ENCODE measurements at places on chromosomes 11 and 22. TPM values are rescaled to one million over a fixed set of nuclear protein-coding genes. Genes with fewer than 3 reads are reported as not detected.

GRCh38 chr11:117095284-117096161 is 2.7 kb downstream of the SIK3 start:
- H3K4me3 ChIP-seq = no peak overlapping the region
- peaks cover 33% of the 10 kb centered on the region for H3K4me1 ChIP-seq
- peak overlapping the region; percentile 95 for H3K27ac ChIP-seq
- H3K36me3 ChIP-seq = no peaks in the 10 kb centered on the region
- H3K27me3 ChIP-seq = no peaks in the 10 kb centered on the region
- no peak for DNase-seq

DNA sequence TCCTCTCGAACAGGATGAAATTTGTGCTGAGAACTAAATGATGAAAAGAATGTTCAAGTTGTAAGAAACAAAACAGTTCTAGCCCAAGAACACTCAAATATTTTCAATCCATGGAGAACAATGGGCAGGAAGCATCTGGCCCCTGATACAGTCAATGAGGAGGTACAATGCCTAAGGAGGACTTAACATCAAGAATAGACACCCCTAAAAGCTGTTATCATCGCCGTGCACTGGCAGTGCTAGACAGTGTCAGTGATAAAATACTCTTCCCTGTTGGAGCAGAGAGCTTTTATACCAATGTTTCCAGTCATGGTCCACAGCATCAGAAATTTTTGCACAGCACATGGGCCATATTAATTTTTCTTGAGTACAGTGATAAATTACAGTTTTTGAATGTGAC is 20.2 kb upstream of the VSTM5 start:
- DNase-seq = no peak
- no peak overlapping the region for H3K27ac ChIP-seq
- no peaks in the 10 kb centered on the region for H3K27me3 ChIP-seq
- no peaks in the 10 kb centered on the region for H3K36me3 ChIP-seq
- no peaks in the 10 kb centered on the region for H3K4me1 ChIP-seq

DNA sequence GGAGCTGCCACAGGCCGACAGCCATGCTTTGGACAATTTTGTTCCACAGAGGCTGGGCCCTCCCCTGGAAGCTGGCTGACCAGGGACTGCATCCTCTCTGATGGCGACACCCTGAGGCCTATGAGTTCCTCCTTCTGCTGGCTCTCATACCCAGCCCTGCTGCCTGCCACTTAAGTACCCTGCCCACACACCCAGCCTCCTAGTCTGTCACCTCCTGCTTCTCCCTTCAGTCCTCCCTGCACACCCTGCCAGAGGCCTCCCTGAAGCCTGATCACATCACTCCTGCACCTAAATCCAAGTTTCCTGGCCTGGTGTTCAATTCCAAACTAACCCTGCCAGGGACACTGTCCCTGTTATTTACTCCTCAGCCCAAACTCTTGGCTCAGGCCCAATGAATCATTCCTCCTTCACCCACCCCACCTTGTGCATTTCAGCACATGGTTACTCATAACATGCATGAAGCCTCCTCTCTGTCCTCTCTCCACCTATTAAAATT is 136.7 kb upstream of the NECTIN1 start:
- no peak for DNase-seq
- H3K4me3 ChIP-seq = no peak overlapping the region
- H3K36me3 ChIP-seq = no peaks in the 10 kb centered on the region
- peaks cover 12% of the 10 kb centered on the region for H3K4me1 ChIP-seq
- H3K27ac ChIP-seq = no peak overlapping the region

- H3K4me3 ChIP-seq = no peak overlapping the region
- peaks cover 25% of the 10 kb centered on the region for H3K4me1 ChIP-seq
- peak overlapping the region; percentile 49 for H3K27ac ChIP-seq
- no peaks in the 10 kb centered on the region for H3K36me3 ChIP-seq
Observed at GRCh38 chr11:93623179-93623578, 38.3 kb upstream of the CEP295 start.

DNA sequence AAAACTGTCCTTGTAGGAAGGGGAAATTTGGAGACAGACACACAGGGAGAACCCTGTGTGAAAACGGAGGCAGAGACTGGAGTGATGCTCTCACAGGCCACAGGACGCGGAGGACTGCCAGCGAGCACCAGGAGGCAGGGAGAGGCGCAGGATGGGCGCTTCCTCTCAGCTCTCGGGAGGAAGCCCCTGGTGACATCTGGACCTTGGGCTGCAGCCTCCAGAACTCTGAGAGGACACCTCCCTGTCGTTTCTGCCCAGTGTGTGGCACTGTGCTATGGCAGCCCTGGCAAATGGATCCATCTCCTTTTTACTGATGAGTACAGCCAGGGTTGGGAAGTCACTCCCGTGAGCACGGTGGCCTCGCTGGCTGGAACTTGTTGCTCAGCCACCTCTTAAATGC is 73.9 kb downstream of the LRRC32 start:
- no peaks in the 10 kb centered on the region for H3K27me3 ChIP-seq
- no peak overlapping the region for H3K27ac ChIP-seq
- no peak overlapping the region for H3K4me3 ChIP-seq
- DNase-seq = no peak
- no peaks in the 10 kb centered on the region for H3K4me1 ChIP-seq

DNA sequence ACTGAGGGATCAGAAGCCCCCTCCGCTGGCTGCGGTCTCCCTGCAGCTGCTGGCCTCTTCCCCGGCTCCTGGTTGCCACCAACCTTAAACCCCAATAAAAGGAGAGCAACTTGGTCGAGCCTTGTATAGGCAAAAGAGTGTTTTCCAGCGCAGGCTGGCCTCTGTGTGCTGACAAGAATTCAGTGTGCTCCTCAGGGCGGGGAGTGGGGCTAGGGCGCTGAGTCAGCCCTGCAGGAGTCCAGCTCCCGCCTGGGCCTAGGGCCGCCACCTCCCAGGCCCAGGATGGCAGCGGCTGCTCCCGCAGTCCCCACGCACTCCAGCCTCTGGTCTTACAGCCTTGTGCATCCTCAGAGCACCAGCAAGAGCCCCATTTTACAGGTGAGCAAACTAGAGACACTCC is at the start of gene SHISAL1:
Gene SHISAL1 (minus strand): TSS at position 186 of the 400 bp plus-strand sequence. CDS start 12,006 bp downstream, outside the sequence.
- H3K27ac ChIP-seq = no peak within 1 kb of the TSS
- DNase-seq = no peak
- no peaks in the 10 kb centered on the region for H3K4me1 ChIP-seq
- no peak within 1 kb of the TSS for H3K4me3 ChIP-seq
- H3K27me3 ChIP-seq = no peaks in the 10 kb centered on the region

GRCh38 chr11:120883404-120884080 is 140.4 kb upstream of the TBCEL start:
- H3K27ac ChIP-seq = no peak overlapping the region
- H3K36me3 ChIP-seq = no peaks in the 10 kb centered on the region
- H3K27me3 ChIP-seq = no peaks in the 10 kb centered on the region
- no peaks in the 10 kb centered on the region for H3K4me1 ChIP-seq

- H3K27ac ChIP-seq = peak overlapping the region; percentile 72
- peak; percentile 16 for DNase-seq
- peaks cover 19% of the 10 kb centered on the region for H3K4me1 ChIP-seq
- no peaks in the 10 kb centered on the region for H3K27me3 ChIP-seq
- H3K36me3 ChIP-seq = no peaks in the 10 kb centered on the region
Observed at GRCh38 chr11:59676205-59676604, 7.4 kb upstream of the PATL1 start.

DNA sequence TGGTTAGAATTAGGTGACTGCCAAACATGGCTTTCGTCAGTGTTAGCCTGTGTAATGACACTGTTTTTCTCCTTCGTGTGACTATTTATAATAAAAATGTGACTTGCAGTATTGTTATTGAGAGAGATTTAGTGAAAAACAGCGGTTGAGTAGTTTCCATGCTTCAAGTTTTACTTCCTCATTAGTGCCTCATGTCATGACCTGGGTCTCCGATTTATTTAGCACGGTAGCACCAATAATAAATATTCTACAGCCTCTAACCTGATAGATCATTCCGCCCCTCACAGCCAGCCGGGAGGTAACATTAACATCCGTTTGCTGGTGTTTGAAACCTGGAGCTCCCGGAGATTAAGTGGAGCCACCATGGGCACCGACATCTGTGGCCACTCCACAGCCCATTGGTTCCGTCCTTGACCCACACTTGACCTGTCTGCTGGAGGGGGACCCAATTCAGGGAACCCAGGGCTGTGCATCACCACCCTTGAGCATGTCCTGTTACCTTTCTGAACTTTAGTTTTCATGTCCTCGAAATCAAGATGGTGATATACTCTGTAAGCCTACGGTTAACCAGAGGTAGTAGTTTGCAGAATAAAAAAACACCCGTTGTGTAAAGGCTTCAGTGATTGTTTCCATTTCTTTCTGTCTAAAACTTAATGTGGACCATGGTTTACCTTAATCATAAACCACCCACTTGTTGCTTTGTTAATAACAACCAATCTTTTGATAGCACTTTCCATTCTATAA is 104.1 kb downstream of the ATXN10 start:
- H3K27me3 ChIP-seq = no peaks in the 10 kb centered on the region
- no peaks in the 10 kb centered on the region for H3K4me1 ChIP-seq
- no peak for DNase-seq
- no peak overlapping the region for H3K27ac ChIP-seq

- no peak for DNase-seq
- peaks cover 17% of the 10 kb centered on the region for H3K4me1 ChIP-seq
- peak overlapping the region; percentile 82 for H3K27ac ChIP-seq
- no peak overlapping the region for H3K4me3 ChIP-seq
Observed at GRCh38 chr22:31122196-31122531, 602 bp upstream of the INPP5J start.

DNA sequence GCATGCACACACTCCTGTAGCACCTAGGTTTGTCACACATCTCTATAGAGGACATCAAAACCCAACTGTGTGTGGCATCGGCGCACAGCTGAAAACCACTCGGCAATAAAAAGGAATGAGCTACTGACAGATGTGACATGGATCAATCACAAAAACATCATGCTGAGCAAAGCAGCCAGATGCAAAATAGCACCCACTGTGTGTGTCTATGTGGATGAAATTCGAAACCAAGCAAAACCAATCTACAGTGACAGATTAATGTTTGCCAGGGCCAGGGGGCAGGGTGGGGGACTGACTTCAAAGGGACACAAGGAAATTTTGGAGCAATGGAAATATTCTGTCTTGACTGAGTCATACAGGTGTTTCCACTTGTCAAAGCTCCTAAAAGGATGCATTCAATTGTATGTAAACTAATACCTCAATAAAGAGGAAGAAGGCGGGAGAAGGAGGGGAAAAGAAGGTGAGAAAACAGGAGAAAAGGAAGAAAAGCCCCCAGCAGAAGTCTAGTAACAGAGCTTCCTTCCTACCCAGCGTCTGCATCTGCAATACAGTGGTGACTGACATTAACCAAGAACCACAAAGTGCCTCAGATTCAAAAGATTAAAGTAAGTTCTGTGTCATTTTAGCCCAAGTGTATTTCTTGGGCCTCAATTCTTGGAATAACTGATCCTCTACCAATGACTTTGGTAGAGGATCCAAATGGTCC is 49.8 kb downstream of the PACSIN2 start:
- H3K27ac ChIP-seq = no peak overlapping the region
- H3K27me3 ChIP-seq = no peaks in the 10 kb centered on the region
- DNase-seq = no peak
- H3K4me3 ChIP-seq = no peak overlapping the region
- no peaks in the 10 kb centered on the region for H3K36me3 ChIP-seq

DNA sequence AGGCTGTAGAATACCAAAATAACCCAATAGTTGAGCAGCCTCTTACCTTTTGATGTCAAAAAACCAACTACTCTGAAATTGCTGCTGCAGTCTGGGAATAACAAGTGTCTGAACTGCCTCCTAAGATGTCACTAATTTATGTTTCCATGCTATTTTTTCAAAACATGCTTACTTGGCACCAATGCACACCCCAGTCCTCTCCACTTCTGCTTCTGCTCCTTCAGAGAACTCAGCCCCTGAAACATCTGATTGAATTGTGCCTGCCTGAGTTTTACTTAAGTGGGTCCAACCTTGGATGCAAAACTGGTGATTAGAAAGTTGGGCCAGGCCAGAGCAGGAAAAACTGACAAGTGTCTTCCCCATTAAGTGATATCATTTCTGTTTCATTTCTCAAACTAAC is 24.6 kb upstream of the TMEM218 start:
- no peak overlapping the region for H3K4me3 ChIP-seq
- peaks cover 7% of the 10 kb centered on the region for H3K4me1 ChIP-seq
- no peaks in the 10 kb centered on the region for H3K36me3 ChIP-seq
- H3K27ac ChIP-seq = no peak overlapping the region
- H3K27me3 ChIP-seq = no peaks in the 10 kb centered on the region

DNA sequence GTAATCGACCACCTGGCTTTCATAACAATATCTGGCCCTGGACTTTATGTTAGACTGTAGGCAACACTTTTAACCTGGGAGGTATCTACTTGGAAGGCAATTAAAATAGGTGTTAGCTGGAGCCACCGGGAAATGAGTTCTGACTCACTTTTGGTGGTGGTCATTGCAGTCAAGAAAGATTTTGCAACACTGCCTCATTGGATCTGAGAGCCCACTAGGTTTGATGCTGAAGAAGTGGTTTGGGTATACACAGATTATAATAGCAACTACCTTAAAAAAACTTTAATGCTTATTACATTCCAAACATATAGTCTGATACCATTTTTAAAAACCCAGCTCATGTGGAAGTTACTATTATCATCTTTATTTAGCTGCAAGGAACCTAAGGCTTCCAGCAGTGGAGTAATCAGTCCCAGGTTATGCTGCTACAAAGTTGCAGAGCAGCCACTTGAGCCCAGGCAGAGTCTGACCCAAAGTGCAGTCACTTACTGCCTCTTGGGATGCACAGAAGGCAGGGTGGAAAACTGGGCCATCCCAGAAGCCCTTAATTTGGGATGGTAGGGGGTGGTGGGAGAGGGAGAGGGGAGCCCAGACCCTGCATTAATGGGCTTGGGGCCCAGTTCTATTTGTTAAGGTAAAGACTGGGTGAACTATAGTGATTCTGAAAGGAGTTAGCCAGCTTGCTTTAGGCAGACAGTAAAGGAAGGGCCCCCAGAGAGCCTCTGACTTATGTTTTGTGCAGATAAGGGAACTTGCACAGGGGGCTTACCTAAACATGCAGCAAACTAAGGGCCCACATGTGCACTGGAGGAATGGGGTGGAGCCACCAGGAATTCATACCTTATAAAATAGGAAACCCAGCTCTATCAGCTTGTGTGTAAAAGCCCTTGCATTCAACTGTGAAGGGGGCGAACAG is 149.4 kb downstream of the SNX19 start:
- no peaks in the 10 kb centered on the region for H3K4me1 ChIP-seq
- DNase-seq = no peak
- no peaks in the 10 kb centered on the region for H3K27me3 ChIP-seq
- no peak overlapping the region for H3K4me3 ChIP-seq
- no peaks in the 10 kb centered on the region for H3K36me3 ChIP-seq

DNA sequence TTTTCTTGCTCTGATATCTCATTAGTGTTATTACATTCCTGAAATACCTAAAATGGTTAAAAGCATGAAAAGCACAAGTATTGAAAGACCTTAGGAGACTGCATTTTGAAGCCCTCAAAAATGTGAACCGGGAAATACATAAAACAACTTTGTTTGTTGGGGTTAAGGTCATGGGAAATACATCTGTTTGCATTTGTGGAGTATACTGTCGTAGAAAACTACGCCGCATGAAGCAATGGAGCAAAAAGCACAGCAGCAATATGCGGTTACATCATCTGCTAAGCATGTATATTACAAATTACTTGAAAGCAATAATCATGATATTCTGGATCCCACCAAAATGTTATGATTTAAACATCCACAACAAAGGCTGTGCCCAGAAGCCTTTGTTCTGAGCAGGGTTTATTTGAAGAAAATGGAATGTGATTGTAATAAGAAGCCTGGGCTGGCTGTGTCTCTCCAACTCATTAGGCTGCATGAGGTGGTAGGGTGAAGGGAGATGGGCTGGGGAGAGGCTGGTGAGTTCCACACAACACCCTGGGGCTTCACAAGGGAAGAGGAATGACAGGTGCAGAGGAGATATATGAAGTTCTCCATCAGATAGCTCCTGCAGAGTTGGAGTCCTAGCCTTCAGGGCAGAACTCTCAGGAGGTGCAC is 64.7 kb upstream of the LIN7C start:
- DNase-seq = no peak
- no peaks in the 10 kb centered on the region for H3K36me3 ChIP-seq
- H3K27ac ChIP-seq = no peak overlapping the region
- H3K27me3 ChIP-seq = no peaks in the 10 kb centered on the region

The RFPL2 gene
- polyA plus RNA-seq = 0.62 TPM

The SLC25A18 gene
- 3.5 TPM for polyA plus RNA-seq

The OR52A1 gene
- not detected for polyA plus RNA-seq

Data from hepatocyte (in vitro differentiated cells).